AG20443 (cell line): ENCODE measurements at places on chromosomes 16 and 17.

GRCh38 chr17:29584452-29585079 lies 4.9 kb downstream of the GIT1 start:
- DNase-seq, result no peak

DNA sequence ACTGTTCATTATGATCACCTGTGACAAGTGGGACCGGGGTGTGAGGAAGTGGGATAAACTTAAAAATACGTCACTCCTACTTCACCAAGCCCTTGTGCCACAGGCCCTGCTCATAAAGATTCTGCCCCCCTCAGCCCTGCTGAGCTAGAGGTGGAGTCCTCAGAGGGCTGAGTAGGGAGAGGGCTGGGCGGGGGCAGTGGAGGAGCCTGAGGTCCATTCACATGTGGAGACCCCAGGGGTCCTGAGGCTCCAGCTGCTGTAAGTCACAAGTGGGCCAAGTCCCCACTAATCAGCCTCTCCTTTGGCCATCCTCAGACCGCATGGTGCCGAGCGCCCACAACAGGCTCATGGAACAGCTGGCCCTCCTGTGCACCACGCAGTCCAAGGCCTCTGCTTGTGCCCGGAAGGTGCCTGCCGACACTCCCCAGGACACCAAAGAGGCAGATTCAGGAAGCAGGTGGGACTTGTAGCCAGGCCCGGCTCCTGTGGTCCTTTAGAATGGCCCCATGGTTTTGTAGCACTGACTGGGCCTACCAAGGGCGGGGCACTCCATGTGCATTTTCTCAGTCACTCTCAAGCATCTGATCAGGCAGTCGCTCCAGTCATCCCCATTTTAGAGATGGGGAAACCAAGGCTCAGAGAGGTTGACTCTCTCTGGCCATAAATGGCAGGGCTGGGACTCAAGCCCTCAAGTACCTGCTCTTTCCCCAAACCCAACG lies 10.4 kb downstream of the DNAAF8 start:
- no peak for DNase-seq

DNA sequence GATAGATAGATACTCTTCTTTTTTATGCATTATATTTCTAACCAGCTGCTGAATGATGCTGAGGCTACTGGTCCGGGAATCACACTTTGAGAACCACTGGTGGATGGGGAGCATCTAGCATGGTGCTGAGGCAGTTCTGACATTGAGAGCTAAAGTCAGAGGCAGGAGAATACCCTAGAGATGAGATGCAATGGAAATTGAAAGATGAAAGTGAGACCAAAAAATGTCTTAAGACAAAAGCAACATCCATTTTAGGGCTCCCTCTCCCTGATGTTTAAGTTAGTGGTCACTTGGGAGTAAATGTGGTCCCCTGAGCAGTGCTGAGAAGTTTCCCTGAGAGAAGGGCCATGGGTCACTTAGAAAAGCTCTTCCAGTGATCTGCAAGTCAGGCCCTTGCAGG lies 6.8 kb downstream of the PCTP start:
- no peak for DNase-seq

DNA sequence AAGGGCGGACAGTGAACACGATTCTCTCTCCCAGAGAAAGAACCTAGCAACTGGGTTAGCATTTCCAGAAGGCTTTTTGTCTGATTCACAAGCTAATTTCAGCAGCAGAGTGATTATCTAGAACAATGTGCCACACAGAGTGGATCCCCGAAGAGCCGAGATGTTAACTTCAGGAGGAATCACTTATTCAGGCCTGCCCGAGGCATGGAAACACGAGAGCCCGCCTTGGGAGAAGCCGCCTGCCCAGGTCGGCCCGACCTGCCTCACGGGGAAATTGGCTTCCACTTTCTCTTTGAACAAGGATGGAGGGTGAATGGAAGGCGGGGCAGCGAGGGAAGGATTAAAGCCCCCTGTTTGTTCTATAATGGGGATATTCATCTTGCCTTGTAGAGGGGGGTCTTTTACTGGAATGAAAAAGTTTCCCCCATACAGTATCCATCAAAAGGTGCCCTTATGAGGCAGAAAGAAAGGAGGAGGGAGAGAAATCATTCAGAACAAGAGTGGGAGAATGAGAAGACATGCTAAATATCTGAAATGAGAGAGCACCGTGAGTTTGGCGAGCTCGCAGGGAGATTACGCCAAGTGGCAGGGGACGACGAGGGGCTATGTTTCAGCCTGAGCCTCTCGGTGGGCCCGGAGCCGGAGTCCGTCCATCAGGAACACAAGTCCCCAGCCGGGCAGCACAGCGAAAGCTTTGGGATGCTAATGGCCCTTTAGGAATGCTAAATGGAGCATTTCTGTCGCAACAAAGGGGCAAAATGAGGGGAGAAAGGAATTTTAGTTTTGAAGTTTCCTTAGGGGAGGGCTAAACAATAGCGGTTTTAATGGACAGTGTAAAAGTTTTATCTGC lies 33.0 kb downstream of the NTN1 start:
- no peak for DNase-seq

- no peak for DNase-seq
These were observed 26.0 kb upstream of the ZNF423 start for GRCh38 chr16:49881890-49882289.

GRCh38 chr16:1923299-1924034 lies 5.3 kb upstream of the HS3ST6 start:
- DNase-seq, result peak; percentile 66

GRCh38 chr16:5944971-5945370 lies 847.4 kb upstream of the EEF2KMT start:
- DNase-seq, result no peak

DNA sequence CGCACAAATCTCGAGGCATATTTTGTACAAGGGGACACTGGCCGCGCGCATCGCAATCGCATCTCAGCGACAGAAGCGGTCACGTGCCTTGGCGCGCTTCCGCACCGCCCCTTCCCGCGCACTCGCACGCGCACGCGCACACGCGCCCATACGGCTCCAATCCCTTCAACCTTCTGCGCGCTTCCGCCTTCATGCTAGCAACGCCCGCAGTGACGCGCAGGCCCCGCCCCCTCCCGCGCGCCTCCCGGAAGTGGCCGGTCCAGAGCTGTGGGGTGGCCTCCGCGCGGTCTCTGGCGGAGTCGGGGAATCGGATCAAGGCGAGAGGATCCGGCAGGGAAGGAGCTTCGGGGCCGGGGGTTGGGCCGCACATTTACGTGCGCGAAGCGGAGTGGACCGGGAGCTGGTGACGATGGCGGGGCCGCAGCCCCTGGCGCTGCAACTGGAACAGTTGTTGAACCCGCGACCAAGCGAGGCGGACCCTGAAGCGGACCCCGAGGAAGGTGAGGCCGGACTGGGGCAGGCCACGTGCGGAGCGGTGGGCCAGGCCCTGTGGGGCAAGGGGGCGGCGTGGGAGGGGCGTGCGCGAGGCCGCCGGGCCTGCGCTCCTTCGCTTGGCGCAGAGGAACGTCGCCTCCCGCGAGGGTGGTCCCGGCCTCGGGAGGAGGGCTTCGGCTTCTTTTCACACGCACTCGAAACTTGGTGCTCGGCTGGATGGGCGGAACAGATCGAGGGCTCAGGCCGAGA lies at the start of gene AATF:
Gene AATF, plus strand, starts transcription at position 238 of the 744 bp plus-strand sequence. Its CDS starts 172 bp downstream, at position 410.
- peak; percentile 99 for DNase-seq

DNA sequence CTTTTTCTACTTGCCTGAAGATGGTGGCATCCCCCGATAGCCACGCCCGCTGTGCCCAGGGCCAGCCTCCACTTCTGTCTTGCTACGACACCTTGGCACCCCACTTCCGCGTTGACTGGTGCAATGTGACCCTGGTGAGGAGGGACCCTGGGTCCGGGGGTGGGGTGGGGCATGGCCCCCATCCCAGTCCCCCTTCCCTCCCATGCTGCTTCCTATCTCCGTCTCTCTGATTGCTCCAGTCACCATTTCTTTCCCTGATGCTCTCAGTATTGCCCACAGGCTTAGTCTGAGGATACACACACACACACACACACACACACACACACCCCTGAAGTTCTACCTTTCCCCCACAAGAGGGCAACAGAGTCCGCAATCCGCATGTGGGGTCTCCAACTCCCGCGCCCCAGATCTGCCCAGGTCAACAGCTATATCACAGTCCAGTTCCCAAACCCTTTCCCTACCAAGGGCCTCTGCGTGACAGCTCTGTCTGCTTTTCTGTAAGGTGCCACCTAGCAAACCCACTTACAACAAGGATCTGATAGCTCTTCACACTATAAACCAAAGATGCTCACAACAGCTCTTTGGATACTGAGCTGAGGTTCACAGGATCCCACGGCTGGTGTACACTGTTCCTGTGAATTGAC lies 3.4 kb downstream of the SGCA start:
- peak; percentile 72 for DNase-seq

DNA sequence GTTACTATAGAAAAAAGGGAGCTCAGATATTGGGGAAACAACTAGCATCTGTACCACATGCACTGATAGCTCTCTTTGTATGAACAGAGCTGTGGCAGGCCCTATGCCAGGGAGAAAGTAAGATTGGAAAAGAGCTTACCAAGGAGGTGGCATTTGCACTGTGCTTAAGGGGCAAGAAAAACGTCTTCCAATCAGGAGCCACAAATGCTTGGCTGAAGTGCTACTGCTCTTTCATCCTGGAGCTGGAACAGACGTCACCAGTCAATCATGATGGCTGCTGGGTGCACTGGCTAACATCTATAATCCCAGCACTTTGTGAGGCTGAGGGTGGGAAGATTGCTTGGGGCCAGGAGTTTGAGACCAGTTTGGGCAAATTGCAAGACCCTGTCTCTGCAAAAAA lies 218.5 kb downstream of the SEC14L1 start:
- DNase-seq, result no peak

GRCh38 chr17:69228018-69228417 lies 606 bp downstream of the ABCA10 start:
- no peak for DNase-seq

DNA sequence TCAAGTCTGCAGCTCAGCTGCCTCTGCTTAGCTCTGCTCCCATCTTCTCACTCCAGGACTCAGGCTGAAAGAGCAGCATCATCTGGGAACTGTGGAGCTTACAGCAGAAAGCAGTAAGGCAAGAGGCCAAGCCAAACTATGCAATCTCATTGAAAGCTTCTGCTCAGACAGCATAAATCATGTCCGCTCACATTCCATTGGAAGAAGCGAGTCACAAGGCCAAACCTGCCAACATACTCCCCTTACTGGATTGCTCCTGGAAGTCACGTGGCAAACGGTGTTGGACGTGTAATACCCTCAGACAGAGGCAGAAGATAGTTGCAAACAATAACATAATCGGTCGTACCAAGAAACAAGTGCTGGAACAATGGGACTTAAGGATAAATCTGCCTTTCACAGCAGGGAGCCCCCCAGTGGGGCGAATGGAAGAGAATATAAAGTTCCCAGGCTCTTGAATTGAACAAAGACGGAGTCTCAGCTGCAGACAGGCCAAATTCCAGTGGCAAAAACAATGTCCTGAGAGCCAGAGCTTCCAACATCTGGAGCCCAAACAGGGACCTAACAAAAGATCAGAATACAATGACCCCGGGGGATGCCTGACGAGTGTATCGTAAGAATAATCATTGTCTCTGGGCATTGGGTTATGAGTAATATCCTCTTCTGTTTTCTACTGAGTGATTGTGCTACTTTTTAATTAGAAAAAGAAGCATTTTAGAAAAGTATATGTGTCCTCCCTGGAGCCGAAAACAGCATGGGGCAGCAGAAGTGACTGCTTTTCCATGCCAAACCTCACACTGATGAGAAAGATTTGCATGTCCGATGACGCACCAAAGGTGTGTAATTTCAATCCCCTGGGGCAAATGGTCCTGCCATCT lies 68.4 kb downstream of the CMC2 start:
- DNase-seq, result peak; percentile 90

- peak; percentile 45 for DNase-seq
These were observed 839.6 kb upstream of the GOT2 start for GRCh38 chr16:59573528-59574271.

- DNase-seq, result no peak
These were observed 955 bp downstream of the HOXB13 start for GRCh38 chr17:48727415-48728175.

GRCh38 chr17:11503308-11504035 lies 94.8 kb upstream of the DNAH9 start:
- DNase-seq, result no peak

GRCh38 chr17:74455821-74456220 lies 10.6 kb upstream of the CD300A start:
- no peak for DNase-seq

GRCh38 chr17:75995385-75995925 lies 5.2 kb upstream of the CDK3 start:
- DNase-seq, result no peak

- DNase-seq, result peak; percentile 66
These were observed 41.4 kb downstream of the SMG6 start for GRCh38 chr17:2262135-2262587.

- DNase-seq, result no peak
These were observed 20.1 kb downstream of the UNC119 start for GRCh38 chr17:28532050-28532960.

DNA sequence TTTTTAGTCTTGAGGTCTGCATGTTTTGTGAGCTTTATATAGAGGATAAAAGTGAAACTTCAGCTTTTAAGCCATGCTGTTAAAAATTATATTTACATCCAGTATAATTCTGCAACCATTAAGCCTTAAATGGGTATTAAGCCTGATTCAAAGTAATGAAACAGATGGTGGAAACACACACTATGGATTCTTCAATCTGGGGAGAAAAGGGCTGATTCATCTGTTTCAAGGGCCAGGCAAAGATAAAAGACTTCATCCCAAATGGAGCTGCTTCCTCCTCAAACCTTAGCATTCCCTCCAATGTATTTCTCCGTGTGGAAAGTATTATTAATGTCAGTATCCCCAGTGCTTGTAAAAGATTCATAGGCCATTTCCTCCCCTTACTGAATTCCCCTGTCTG lies 367.4 kb upstream of the ZFHX3 start:
- DNase-seq, result no peak

GRCh38 chr16:88403794-88404581 lies 21.2 kb downstream of the ZNF469 start:
- DNase-seq, result no peak

DNA sequence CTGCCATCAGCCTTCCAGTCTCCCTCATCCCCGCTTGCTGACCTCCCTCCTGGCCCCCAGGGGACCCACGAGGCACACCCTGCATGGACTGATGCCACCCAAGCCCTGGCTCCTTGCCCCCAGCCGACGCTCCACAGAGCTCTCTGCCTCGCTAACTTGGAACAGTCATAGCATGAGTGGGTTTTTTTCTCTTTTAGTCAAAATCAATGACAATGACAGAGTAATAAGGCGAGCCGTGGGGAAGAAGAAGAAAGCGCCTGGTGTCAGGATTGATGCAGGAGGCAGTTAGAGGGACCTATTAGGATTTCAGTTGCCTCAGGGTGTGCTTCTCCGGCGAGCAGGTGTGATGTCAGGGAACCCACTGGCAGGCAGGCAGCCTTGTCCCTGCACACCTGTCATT lies 176.3 kb upstream of the TNRC6C start:
- DNase-seq, result no peak

DNA sequence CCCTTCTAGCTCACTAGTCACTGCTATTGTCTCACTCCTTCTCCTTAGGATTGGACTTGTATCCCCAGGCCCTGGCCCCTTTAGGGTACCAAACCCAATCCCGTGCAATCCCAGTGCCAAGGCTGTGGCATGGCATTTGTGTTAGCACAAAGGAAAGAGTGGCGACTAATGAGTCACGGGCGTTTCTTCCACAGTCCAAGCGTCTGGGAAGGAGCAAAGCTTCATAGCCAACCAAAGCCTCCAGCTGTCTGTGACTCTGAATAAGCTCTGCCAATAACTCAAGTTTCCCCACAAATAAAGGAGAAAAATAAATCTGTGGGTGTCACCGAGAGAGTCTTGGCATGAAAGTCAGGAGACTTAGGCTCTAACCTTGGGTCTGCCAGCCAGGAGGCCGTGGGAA lies 54.6 kb upstream of the COX10 start:
- no peak for DNase-seq
